CD8-positive, alpha-beta memory T cell (primary cell): ENCODE measurements at places on chromosomes 12 and 14.

DNA sequence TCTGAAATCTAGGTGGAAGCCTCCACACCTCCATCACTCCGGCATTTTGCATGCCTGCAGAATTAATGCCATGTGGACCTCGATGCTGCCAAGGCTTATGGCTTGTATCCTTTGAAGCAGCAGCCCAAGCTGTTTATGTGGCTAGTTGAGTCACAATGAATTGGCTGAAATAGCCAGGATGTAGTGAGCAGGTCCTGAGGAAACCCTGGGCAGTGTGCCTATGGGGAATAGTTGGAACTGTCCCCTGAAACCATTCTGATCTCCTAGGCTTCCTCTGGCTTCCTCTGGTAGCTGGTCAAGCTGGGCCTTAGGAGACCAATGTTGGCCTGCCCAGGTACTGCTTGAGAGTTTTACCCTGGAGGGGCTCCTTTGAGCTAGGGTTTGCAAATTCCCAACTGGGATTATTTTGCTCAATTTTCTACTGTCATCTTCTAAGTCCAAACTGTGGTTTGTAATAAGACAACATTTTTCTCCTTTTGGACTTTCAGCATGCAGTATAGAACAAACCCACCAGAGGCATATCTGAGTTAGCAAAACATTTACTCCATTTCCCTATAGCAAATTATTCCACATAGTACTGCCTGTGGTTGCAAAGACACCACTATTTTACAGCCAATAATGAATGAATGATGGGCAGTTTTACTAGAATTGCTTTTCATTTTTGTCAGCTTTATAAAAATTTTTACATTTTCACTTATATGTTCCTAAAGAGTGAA, 85.1 kb upstream of the AMIGO2 start:
- no peak for DNase-seq

DNA sequence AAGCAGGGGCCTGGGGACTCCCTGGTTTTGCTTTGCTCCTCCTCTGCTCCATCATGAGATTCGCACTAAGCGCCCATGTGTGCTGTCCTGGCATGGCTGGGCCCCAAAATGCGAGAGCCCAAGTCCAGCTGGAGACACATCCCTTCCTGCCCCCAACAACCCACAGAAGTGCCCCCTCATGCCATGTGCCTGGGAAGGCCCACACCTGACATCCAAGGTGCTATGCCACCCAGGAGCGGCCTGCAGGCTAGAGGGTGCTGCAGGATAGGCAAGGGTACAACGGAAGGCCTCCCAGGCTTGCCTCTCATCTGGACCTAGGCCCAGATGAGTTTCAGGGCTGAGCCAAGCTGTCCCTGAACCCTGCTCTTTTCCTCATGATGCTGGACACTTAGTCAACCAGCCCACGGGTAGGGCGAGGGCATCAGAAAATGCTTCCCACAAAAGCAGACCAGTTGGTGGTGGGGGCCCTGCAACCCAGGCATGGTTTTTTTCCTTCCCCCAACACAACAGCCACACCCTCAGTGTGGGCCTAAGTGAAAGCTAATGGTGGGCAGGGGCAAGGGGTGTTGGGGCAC, 13.2 kb upstream of the KRT80 start:
- no peak for DNase-seq

- no peak for DNase-seq
Observed at GRCh38 chr14:67524634-67524963, 8.5 kb upstream of the PLEKHH1 start.

- no peak for DNase-seq
Observed at GRCh38 chr12:49664591-49665239, 41.4 kb downstream of the PRPF40B start.

DNA sequence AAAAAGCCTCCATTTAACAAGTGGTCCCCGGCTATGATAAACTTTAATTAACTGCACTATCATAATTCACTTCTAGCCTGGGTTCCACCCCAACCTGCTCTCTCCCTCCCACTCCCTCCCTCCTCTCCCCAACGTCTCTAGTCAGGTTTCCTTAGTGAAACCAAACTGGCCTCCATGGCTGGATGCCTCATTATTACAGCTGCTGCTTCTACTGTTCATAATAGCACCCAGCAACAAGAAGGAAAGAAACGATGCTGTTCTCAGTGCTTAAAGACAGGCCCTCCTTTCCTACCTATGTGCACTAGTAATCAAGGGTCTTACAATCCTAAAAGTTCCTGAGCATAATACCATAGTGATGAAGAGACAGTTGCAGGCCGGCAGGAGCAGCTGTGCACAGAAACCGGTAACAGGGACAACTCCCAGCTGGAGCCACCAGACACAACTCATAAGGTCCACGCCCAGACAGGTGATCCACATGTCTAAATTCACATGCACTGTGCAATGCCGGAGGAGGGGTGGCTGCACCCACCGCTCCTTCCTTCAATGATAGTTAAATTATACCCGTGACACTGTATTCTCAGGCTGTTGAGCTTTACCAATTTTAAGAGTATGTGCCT, 6.2 kb downstream of the IRF2BPL start:
- DNase-seq, result no peak

GRCh38 chr14:38297681-38298080, 41.8 kb upstream of the CLEC14A start:
- DNase-seq, result no peak

DNA sequence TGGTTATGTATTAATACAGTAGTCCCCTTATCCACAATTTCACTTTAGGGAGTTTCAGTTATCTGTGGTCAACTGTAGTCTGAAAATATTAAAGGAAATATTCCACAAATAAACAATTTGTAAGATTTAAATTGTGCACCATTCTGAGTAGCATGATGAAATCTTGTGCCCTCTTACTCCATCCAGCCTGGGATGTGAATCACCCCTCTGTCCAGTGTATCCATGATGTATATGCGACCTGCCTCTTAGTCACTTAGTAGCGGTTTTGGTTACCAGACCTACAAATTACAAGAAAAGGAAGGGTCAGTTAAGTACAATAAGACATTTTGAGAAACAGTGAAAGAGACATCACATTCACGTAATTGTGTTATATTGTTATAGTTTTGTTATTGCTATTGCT, 39.9 kb upstream of the MDGA2 start:
- no peak for DNase-seq

- no peak for DNase-seq
Observed at GRCh38 chr12:1972856-1973317, 31.4 kb downstream of the DCP1B start.

GRCh38 chr12:113990250-113991223, 24.4 kb upstream of the RBM19 start:
- DNase-seq, result no peak

GRCh38 chr12:541676-542324, 82.1 kb downstream of the B4GALNT3 start:
- no peak for DNase-seq

GRCh38 chr12:75882421-75882820, 149.2 kb downstream of the PHLDA1 start:
- no peak for DNase-seq

DNA sequence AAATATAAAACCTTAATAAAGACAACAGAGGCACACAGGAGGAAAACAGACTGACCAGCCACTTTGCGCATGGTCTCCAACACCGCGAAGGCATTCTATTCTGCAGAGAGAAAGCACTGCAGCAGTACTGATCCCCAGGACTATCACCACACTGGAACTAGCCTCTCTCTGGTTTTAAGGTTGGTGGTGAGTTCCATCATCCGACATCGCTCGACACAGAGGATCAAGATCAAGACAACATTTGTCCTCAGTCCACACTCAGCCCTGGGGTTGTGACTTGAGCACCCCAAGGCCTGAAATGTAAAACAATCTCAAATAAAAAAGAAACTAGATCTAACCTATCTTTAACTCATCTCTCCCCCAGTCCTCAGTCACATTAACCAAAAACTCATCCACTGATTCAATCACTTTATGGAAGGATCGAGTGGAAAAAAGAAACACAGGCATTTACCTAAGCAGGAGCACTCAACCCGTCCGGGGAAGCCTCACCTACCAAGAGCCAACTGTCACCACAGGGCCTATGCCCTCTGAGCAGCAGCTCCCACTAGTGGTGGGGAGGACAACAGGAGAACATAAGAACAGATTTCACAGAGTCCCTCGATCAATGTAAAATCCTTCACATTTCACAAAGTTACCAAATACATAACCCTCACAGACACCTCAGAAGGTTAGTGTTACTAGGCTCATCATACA, 17.7 kb downstream of the STXBP6 start:
- DNase-seq, result no peak

GRCh38 chr12:41621291-41621690, 433.2 kb downstream of the PDZRN4 start:
- DNase-seq, result no peak

- no peak for DNase-seq
Observed at GRCh38 chr12:67646775-67647174, 1.8 kb upstream of the DYRK2 start.

GRCh38 chr14:69481815-69482568, 2.5 kb upstream of the PLEKHD1 start:
- no peak for DNase-seq

GRCh38 chr12:88952562-88952942, 372.3 kb upstream of the KITLG start:
- no peak for DNase-seq

DNA sequence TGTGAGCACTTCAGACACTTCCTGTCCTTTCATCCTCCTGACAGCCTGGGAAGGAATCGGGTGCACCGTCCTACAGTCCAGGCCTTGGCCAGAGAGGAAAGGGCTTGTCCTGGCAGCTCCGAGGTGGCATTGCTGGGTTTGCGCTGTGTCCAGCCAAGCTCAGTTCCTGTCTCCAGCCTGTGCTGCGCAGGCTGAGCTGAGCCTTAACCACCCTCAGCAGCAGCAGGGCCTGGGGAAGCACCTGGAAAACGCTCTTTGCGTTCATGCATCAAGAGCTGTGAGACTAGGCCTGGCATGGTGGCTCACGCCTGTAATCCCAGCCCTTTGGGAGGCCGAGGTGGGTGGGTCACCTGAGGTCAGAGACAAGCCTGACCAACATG, 33.7 kb upstream of the EML1 start:
- no peak for DNase-seq

DNA sequence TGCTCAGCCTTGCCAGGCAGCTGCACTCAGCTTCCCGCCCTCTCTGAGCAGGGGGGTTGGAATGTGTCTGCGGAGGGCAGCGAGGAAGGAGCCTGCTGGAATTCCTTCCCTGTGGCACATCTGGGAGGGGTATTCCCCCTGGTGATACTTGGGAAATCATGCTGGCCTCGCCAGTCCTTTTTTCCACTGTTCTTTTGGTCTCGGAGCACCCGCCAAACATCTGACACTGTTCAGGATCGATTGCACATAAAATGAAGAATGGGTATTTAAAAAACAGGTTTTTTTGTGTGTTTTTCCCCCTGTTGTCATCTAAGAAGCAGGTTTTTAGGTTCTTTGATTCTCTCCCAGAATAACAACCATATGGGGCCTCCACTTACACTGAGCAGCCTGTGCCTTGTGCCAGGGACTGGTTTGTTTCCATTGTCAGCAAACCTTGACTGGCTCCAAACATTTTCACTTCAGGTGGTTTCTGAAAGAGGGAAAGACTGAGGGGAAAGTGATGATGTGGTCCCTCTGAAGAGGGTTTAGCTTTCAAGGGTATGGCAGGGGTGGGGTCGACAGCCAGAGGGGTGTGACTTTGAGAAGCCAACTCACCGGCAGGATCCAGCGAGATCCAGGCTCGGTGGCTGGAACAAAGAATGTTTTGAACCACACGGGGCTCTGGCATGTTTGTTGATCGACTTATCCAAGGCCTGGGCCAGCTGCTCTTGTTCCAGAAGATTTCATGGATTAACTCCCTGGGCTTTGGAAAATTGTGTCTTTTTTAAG, 215.1 kb downstream of the CACNA1C start:
- DNase-seq, result no peak

GRCh38 chr12:72295101-72295500, 22.9 kb downstream of the TRHDE start:
- DNase-seq, result no peak

DNA sequence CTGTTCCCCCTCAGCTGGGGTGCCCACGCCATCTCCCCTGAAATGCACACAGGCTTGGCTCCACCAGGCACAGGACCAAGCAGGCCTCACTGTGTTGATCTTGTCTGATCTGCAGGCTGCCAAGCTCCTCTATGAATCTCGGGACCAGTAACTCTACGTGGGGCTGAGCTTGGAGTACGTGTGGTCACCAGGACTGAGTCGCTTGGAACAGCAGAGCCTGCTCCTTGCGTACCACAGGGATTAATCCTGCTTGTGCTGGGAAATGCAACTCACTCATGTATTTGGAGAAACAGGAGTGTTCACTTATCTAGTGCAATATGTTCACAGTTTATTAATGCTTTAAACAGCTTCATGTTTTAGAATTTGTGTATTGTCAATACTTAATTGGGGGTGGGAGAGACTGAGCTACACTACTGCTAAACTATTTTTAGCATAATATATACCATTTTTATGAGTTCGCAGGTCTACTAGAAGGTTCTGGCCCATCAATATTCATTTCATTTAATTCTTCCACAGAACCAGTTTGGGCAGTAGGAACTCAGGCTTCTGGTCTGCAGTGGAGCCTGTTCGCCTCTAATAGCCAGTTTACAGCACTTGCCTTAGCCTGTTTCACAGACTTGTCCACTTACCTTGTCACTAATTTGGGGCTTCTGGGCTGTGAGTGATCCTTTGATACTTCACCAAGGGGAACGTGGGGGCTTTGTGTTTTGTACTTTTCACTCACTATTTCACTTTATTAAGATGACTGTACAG, 17.4 kb downstream of the ZFYVE21 start:
- DNase-seq, result no peak

GRCh38 chr14:52910572-52910971, 40.3 kb downstream of the FERMT2 start:
- no peak for DNase-seq

DNA sequence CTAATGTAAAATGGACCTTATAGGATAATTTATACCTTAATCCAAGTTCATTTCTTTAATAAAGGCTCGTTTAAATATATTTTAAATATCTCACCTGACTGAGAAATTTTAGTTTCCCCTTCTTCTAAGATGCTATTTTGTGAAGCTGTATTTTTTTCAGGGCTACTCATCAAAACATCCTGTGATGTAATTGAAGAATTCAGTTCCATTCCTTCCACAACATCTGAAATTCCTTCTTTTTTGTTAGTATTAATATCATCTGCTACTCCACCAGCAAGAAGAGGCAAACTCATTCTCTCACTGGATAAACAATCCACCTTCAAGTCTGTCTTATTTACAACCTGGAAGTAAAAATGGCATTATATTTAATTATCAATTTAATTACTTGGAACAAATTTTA, 22.5 kb downstream of the LGALS3 start:
- DNase-seq, result no peak

GRCh38 chr12:71710276-71711125, 24.6 kb downstream of the TMEM19 start:
- no peak for DNase-seq

DNA sequence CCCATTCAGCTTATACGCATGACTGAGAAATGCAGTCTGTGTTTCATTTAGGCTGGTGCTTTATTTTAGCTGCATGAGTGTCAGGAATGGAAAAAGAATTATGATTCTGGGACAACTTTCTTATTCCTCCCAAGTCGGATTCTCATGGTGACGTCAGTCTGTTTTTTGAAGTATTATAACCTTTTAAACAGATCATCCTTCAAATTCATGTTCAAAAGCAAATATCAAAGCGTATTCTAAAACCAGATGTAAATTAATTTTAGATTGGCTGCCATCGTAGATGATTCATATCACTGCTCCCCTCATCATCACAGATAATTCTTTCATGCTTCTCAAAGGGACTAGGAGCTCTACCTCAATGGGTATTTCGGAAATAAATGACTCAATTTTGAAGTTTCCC, 15.0 kb downstream of the FNTB start:
- DNase-seq, result no peak
